Ascending aorta (tissue), 2 donors: ENCODE measurements at places on chromosomes 7 and 10. TPM values are rescaled to one million over a fixed set of nuclear protein-coding genes. Genes with fewer than 3 reads are reported as not detected.

GRCh38 chr7:37287131-37287855, 161.4 kb downstream of the ELMO1 start:
- H3K4me1 ChIP-seq, result peaks cover 2% of the 10 kb centered on the region
- H3K4me3 ChIP-seq, result no peak overlapping the region
- no peak for DNase-seq
- no peak overlapping the region for H3K27ac ChIP-seq

- no peak for DNase-seq
- H3K4me3 ChIP-seq, result no peak overlapping the region
- H3K27ac ChIP-seq, result no peak overlapping the region
- no peaks in the 10 kb centered on the region for H3K27me3 ChIP-seq
Measured at GRCh38 chr7:43232366-43232765, 119.9 kb downstream of the HECW1 start.

- H3K27me3 ChIP-seq, result no peaks in the 10 kb centered on the region
- no peak for DNase-seq
- no peak overlapping the region for H3K27ac ChIP-seq
- H3K4me1 ChIP-seq, result no peaks in the 10 kb centered on the region
- H3K36me3 ChIP-seq, result no peaks in the 10 kb centered on the region
- H3K4me3 ChIP-seq, result no peak overlapping the region
Measured at GRCh38 chr7:91019686-91020385, 244.4 kb upstream of the FZD1 start.

DNA sequence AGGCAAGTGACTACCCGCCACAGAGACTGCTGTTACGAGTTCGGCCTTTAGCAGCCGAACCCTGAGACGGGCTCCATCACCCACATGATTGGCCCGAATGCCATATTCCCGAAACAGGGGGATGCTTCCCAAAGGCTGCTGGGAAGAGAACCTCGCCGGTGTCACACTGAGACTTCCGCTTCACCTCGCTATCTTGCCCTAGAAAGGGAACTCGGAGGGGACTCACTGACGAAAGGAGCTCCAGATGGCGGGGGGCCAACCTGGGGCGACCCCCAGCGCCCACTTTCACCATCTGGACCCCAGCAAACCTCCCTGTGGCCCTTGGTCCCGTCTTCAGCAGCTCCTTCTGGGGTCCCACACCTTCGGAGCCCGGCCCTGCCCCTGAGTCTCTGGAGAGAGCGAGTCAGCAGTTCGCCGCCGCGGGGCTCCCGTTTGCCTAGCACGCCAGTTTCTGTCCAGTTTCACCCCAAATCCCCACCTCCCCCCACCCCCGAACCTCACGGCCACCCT, 529 bp downstream of the HPS1 start:
- H3K27me3 ChIP-seq, result no peaks in the 10 kb centered on the region
- peak overlapping the region; percentile 74 for H3K4me3 ChIP-seq
- DNase-seq, result peak; percentile 71

- H3K4me3 ChIP-seq, result no peak overlapping the region
- no peaks in the 10 kb centered on the region for H3K27me3 ChIP-seq
- no peak for DNase-seq
- H3K36me3 ChIP-seq, result no peaks in the 10 kb centered on the region
Measured at GRCh38 chr7:108266491-108266890, 136.3 kb upstream of the LAMB4 start.

- no peaks in the 10 kb centered on the region for H3K4me1 ChIP-seq
- no peak overlapping the region for H3K27ac ChIP-seq
- no peak for DNase-seq
- no peaks in the 10 kb centered on the region for H3K36me3 ChIP-seq
- H3K4me3 ChIP-seq, result no peak overlapping the region
- H3K27me3 ChIP-seq, result no peaks in the 10 kb centered on the region
Measured at GRCh38 chr7:95904099-95904498, 131.7 kb downstream of the DYNC1I1 start.

DNA sequence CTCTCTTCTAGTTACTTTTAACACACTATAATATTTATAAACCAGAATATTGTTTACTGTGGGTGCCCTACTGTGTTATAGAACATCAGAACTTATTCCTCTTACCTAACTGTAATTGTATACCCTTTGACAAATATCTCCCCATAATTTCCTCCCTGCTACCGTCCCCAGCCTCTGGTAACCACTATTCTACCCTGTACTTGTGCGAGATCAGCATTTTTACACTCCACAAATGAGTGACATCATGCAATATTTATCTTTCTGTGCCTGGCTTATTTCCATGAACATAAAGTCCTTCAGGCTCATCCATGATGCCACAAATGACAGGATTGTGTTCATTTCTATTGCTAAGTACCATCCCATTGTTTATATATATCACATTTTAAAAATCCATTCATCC, 139.8 kb upstream of the RSU1 start:
- H3K27ac ChIP-seq, result no peak overlapping the region
- no peak for DNase-seq
- no peaks in the 10 kb centered on the region for H3K27me3 ChIP-seq

DNA sequence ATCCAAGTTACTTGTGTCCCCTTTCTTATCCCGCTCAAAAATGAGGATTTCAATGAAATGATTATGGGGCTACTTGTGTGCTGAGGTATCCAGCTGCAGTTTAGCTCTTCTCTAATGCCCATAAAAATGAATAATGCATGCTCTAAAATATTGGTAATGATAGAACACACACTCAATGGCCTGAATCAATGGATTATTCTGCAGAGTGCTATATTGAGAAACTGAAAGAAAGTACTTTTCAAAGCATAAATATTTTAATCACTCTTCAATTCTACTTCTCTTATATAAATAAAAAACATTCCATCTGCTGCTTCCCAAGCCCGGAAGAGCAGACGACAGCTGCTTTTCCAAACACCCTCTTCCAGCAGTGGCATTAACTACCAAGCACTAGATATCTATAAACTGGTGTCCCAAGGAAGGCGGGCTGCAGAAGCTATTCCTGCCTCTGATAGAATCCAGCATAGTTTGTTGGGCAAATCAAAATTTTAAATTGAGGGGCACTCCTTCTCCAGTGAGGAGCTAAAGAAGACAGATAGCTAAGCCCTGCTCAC, 284.9 kb upstream of the AOAH start:
- H3K27me3 ChIP-seq, result no peaks in the 10 kb centered on the region
- no peak for DNase-seq
- no peaks in the 10 kb centered on the region for H3K36me3 ChIP-seq
- H3K27ac ChIP-seq, result no peak overlapping the region
- no peak overlapping the region for H3K4me3 ChIP-seq
- no peaks in the 10 kb centered on the region for H3K4me1 ChIP-seq

- H3K27me3 ChIP-seq, result no peaks in the 10 kb centered on the region
- no peak overlapping the region for H3K27ac ChIP-seq
- no peak overlapping the region for H3K4me3 ChIP-seq
- no peak for DNase-seq
- H3K4me1 ChIP-seq, result no peaks in the 10 kb centered on the region
Measured at GRCh38 chr10:11011984-11012383, 5.7 kb upstream of the CELF2 start.

DNA sequence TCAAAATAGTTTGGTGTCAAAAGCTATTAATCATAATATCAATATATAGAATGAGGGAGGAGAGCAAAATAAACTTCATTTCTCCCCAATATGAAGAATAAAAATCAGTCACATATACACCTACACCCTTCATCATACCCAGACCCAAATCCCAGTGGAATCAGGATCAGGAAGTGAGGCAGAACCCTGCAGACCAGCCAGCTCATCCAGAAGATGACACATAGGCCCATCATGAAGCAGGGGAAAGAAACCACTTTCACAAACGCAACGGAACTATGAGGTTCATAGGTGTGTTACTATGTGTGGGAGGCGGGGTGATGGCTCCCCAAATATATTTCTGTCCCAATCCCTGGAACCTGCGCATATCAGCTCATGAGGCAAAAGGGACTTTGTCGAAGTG, 89.0 kb downstream of the RSU1 start:
- DNase-seq, result no peak
- peaks cover 31% of the 10 kb centered on the region for H3K36me3 ChIP-seq
- H3K27ac ChIP-seq, result no peak overlapping the region
- no peaks in the 10 kb centered on the region for H3K4me1 ChIP-seq
- H3K4me3 ChIP-seq, result no peak overlapping the region

DNA sequence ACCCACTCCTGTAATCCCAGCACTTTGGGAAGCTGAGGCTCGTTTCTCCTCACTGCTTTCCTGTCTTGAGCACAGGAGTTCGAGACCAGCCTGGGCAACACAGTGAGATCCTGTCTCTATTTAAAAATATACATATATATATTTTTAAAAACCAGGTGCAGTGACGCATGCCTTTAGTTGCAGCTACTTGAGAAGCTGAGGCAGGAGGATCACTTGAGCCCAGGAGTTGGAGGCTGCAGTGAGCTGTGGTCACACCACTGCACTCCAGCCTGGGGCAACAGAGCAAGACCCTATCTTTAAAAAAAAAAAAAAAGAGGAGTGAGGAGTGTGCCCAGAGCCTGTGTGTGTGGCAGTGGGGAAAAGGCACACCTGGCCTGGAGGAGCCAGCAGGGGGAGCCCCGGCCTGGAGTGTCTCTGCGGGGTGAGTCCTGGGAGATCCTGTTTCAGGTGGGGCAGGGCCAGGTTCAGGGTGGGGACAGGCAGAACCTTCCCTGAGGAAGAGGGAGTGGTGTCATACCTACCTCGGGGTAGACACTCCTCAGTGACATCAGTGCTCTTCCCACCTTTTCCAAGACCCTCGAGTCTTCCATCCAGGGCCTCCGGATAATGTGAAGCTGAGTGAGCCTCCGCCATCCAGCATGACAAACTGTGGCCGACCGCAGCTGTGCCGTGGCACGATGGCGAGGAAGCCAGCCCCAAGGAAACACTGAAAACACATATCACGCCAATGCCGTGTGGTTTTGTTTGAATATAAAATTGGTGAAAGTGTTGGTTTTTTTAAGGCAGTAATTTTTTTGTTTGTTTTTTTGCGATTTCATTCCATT, 9.0 kb upstream of the ARPC1B start:
- DNase-seq, result no peak
- H3K27ac ChIP-seq, result no peak overlapping the region
- no peak overlapping the region for H3K4me3 ChIP-seq
- H3K4me1 ChIP-seq, result no peaks in the 10 kb centered on the region

DNA sequence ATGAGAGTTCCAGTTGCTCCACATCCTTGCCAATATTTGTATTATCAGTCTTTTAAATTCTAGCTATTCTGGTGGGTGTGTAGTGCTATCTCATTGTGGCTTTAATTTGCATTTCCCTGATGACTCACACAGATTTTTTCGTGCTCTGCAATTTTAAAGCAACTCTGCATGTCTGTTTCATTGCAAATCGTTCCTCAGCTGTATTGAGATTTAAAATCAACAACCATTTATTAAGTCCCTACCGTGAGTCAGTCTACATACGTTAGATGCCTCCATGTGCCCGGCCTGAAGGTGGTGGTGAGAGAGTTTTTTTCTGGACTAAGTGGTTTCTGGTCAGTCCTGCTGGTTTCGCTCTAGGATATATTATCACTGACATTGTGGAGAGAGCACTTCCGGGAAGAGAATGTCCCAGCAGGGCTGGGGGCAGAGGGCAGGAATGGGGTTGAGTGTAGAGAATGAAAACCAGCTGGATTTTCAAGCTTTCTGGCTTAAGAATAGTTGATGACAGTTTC, 8.4 kb upstream of the HYCC1 start:
- no peaks in the 10 kb centered on the region for H3K27me3 ChIP-seq
- H3K4me3 ChIP-seq, result no peak overlapping the region
- peaks cover 15% of the 10 kb centered on the region for H3K4me1 ChIP-seq
- no peak for DNase-seq

DNA sequence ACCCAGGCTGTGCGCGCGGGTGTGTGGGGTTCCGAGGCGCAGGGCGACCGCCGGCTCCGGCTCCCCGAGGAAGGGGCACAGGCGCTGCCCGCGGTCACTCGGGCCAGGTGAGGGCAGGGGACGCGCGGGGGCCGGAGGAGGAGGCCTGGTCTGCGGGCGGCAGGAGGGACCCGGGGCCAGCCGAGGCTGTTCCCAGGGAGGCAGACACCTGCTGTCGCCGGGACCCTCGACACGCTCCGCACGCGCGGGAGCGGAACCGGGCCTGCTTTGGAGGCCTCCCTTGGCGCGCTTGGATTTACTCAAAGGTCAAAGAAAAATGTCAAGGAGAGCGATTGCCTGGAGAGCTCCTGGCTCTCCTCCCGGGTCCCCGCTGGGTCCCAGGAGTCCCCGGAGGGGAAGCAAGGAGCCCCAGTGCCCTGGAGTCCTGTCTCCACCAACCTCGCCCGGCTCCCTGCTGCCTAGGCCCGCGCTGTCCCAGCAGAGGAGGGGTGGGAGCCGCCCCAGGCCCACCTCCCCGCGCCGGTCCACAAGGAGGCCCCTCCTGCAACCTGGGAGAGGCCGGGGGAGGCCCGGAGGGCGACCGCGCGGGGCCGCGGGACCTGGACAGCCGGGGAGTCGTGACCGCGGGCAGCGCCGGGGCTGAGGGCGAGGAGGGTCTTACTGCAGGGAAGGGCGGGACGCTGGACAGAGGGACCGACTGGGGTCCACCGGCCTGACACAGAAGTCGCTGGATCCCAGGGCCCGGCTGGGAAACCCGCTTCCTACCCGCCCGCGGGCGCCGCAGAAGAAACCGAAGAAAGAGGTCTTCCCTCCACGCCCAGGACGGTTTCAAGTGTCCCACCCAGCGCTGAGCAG, 348.9 kb downstream of the DNAJB6 start:
- H3K36me3 ChIP-seq, result no peaks in the 10 kb centered on the region
- no peak for DNase-seq
- H3K27ac ChIP-seq, result no peak overlapping the region
- H3K4me1 ChIP-seq, result no peaks in the 10 kb centered on the region

GRCh38 chr10:22581461-22581860, 132.9 kb downstream of the PIP4K2A start:
- no peak overlapping the region for H3K4me3 ChIP-seq
- H3K27me3 ChIP-seq, result no peaks in the 10 kb centered on the region
- no peak overlapping the region for H3K27ac ChIP-seq
- no peaks in the 10 kb centered on the region for H3K4me1 ChIP-seq
- DNase-seq, result no peak
- H3K36me3 ChIP-seq, result peaks cover 17% of the 10 kb centered on the region

DNA sequence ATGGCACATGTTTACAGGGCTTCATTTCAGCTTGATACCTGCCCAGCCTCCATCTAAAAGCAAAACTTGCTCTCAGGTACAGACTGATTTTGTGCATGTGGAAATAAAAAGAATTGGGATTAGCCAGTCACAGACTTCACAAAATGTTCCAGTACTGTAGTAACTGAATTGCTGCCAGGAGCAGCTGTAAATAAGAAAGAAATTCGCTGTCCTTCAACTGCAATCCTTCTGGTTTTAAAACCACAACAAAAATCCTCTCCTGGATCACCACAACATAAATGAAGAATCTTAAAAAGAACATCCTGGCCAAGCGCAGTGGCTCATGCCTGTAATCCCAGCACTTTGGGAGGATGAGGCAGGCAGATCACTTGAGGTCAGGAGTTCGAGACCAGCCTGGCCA, 3.9 kb upstream of the MIOS start:
- H3K4me3 ChIP-seq, result no peak overlapping the region
- H3K27me3 ChIP-seq, result no peaks in the 10 kb centered on the region
- H3K36me3 ChIP-seq, result no peaks in the 10 kb centered on the region
- peaks cover 1% of the 10 kb centered on the region for H3K4me1 ChIP-seq
- DNase-seq, result no peak

- no peak for DNase-seq
- H3K27me3 ChIP-seq, result no peaks in the 10 kb centered on the region
- no peaks in the 10 kb centered on the region for H3K36me3 ChIP-seq
- H3K4me1 ChIP-seq, result no peaks in the 10 kb centered on the region
Measured at GRCh38 chr7:24877790-24878311, 102.1 kb downstream of the OSBPL3 start.

Gene PBLD
- 0.32 TPM for total RNA-seq

Gene CRYGN
- not detected for total RNA-seq

Gene ARHGEF35
- 0.75 TPM for total RNA-seq

Gene ZNF804B
- not detected for total RNA-seq

Gene CUBN
- total RNA-seq, result 6.8 TPM
